ENCODE measurements at places on chromosomes 5 and 9. TPM values are rescaled to one million over a fixed set of nuclear protein-coding genes. Genes with fewer than 3 reads are reported as not detected.

DNA sequence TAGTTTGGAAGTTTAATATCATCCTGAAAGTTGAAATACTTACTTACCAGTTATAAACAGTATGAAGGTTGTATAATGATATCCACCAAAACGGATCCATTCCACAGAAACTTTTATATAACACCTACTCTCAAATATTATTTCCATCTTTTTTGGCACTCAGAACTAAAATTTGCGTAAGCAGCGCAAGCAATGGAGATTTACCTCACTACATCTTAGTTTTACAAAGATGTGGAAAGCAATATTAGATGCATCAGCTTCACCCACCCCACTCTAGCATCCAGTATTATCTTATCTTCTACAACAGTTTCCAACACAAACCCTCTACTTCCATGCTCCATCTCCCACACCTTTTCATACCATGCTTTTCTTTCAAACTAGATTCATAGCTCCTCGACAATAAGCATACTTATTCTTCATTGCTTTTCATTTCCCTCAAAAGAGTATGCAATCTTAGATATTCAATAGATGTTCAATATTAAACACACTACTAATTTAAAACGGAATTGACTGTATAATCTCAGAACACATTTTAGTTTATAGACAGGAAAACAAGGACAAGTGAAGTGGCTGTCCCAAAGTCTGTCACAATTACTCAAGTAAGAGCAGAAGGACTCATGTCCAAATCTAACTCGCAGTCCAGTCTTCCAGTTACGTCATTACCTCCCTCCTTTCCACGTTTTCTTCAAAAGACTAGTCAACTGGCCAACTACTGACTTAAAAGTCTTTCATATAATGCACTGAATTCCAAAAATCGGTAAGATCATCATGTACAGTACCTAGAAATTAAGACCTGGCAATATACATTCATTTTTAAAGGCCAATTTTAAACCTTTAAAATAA, 2.2 kb downstream of the PPP2CA start:
- no peak for DNase-seq

GRCh38 chr5:173078878-173079277, 22.7 kb downstream of the CREBRF start:
- no peak for DNase-seq

The NMUR2 gene
- 0.26 TPM for polyA plus RNA-seq

DNA sequence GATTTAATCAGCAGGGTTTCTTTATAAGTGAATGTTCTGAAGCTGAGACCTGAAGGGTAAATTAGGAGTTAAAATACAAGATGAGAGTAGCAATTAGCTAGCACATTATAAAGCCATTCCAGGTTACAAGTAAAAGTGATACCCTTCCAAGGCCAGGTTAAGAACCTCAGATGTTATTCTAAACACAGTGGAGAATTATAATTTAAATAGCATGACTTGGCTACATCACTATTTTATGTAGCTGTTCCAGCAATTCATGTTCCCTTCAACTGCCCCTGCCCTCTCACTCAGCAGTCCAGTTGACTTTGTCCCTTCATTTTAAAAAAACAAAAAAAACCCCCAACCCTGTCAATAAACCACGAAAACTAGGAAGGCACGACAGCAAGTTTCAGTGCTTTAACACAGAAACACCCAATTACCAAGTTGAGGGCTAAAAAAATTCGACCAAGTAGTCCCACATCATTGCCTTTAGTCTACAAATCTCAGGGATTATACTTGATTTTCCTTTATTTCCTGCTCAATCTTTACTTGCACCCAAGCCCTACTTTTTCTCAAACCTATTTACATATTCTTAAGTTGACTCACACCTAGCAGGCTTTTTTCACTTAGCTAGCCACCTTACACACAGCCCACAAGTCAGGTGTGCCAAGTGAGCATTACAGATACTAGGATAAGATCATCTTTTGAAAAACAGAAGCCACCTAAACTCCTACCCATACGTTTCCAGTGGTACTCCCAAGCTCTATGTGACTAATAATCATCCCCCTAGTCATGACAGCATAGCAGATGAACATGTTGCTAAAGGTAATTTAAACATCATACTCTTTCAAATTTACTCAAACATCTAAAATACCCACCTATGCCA, 3.4 kb downstream of the RPL37 start:
- no peak for DNase-seq

- no peak for DNase-seq
Observed at GRCh38 chr9:89465001-89465451, 32.9 kb downstream of the SEMA4D start.

- DNase-seq: no peak
Observed at GRCh38 chr9:112112519-112112918, 62.6 kb downstream of the SUSD1 start.

The GPBP1 gene
- polyA plus RNA-seq: 134 TPM

DNA sequence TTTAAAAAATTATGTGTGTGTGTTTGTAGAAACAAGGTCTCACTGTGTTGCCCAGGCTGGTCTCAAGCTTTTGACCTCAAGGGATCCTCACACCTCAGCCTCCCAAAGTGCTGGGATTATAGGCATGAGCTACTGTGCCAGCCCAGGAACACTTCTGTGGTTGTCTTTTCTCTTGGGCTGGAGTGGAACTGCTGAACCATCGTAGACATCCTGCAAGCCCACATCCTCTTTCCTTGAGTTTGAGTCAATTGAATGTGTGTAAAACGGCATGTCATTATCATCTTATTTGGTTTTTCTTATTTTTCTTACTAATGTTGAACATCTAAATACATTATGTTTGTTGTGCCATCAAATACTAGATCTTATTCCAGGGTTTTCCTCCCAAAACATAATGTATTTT, 40.0 kb downstream of the EHMT1 start:
- no peak for DNase-seq

DNA sequence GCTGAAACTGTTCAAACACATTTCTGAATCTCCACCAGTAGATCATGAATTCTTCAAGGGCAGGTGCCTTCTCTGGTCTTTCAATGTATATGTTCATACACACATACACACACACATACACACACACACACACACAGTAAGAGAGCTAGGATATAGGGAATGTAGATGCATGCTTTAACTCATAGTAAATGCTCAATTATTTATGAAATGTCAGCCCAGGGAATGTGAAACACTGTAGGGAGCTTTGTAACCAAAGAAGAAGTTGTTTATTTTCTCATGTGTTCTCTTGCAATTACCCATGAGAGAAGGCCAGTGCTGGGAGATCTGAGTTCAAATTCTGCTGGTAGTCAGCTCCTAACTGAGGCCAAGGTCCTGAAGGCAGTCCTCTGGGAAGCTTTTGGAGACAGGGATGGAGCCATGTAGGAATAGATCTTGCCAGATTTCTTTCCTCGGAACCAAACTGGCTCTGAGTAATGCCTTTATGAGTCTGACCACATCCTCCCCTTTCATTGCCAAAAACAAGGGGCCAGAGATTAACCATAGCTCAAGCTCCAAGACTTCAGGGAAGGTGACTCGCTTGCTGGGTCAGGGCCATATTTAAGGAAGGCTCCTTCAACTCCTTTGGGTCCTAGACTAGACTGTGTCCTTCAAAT, 487.0 kb upstream of the TNC start:
- no peak for DNase-seq

The FYB1 gene
- polyA plus RNA-seq: 4.4 TPM

GRCh38 chr5:81395262-81395661, 1.3 kb upstream of the ACOT12 start:
- no peak for DNase-seq

- peak; percentile 24 for DNase-seq
Observed at GRCh38 chr5:41869151-41869723, 988 bp downstream of the OXCT1 start.

GRCh38 chr5:100519075-100519474, 16.1 kb upstream of the FAM174A start:
- DNase-seq: no peak

The OR1Q1 gene
- polyA plus RNA-seq: not detected

The CHMP5 gene
- polyA plus RNA-seq: 106 TPM

The RANBP17 gene
- 9.7 TPM for polyA plus RNA-seq

The LMNB1 gene
- polyA plus RNA-seq: 91.6 TPM
